ENCODE measurements at places on chromosomes 12 and 14. TPM values are rescaled to one million over a fixed set of nuclear protein-coding genes. Genes with fewer than 3 reads are reported as not detected.

Gene ABCC9
- not detected for total RNA-seq

Gene LIN7A
- 0.62 TPM for total RNA-seq

Gene TBX5
- total RNA-seq: not detected

Gene NAB2
- 13.6 TPM for total RNA-seq

Gene USP15
- 37.8 TPM for total RNA-seq

Gene GPR135
- total RNA-seq: 0.70 TPM
